ENCODE measurements at places on chromosomes 3 and 15.

GRCh38 chr3:113183748-113184661, 27.4 kb upstream of the BOC start:
- DNase-seq, result no peak

GRCh38 chr3:71397046-71397445, 186.5 kb downstream of the FOXP1 start:
- no peak for DNase-seq

GRCh38 chr3:27657871-27658270, 64.3 kb downstream of the EOMES start:
- no peak for DNase-seq

DNA sequence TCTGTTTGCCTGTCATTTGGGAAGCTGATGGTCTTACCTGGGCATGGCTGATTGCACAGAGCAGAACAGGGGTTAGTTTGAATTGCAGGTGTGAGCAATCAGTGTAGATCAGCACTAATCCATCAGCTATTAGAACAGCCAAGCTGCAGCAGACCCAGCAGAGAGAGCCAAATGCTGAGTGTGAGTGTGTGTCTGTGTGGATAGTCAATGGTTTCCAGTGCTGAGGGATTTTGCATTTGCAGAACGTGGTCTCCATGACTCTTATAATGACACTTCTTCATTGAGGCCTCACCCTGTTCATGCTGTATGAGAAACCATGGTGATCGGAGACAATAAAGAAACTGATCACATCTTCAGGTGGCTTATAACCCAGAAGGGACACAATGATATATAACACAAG, 312.1 kb downstream of the SOX2 start:
- DNase-seq, result no peak

- no peak for DNase-seq
Observed at GRCh38 chr3:152243721-152244516, 24.8 kb upstream of the MBNL1 start.

All from activated CD8-positive, alpha-beta memory T cell treated with anti-CD3 and anti-CD28 coated beads, Interleukin-2, amount 50 U/mL, for 48 hours (primary cell).